ENCODE measurements at places on chromosomes 5 and 9.
A peak's percentile ranks its signal among the peaks of the same experiment; 100 is the strongest.

DNA sequence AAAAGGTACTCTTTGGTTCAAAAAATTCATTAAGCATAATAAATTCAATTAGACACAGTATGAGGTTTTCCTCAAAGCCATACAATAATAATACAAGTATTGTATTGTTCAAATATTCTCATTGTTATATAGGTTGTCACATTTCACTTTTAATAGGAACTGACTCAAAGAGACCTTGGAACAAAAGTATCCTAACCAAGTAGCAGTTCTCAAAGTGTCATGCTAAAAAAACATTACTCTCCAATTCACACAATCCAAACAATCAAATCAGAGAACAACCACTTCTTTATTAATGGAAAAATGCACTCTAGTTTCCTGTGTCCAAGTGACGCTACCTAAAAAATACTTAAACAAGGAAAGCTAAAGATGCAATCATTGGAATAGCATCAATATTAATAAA, 115.4 kb downstream of the DENND1A start:
- no peak for DNase-seq

DNA sequence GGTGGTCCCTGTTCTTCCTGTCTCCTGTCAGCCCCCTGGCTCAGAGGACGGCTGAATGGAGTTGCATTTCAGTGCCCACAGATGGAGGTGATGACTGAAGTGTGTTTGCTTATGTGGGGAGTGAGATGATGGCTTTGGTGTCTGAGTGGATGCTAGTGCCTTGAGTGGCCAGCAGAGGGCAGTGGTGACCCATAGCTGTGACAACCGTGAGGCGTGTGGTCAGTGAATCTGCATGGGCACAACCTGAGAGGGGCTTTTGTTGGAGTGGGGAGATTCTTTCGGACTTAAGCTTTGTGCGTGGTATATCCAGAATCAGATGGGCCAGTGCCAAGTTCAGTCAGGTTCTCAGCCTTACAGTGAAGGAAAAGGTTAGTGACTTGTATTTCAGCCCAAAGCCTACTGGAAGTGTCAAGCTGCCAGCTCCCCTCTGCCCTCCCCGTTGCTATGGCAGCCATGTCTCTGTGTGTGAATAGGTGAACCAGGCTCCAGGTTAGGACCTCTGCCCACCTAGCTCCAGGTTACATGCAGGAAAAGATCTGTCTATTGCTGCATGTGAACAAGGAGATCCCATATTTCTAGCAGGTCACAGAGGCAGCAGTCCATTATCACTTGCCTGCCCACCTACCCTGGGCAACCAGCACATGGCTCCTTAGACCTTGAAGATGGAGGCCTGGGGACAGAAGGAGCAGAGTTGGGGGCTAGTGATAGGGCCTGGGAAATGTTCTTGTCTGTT, 14.7 kb upstream of the CXXC5 start:
- DNase-seq: peak; percentile 46

DNA sequence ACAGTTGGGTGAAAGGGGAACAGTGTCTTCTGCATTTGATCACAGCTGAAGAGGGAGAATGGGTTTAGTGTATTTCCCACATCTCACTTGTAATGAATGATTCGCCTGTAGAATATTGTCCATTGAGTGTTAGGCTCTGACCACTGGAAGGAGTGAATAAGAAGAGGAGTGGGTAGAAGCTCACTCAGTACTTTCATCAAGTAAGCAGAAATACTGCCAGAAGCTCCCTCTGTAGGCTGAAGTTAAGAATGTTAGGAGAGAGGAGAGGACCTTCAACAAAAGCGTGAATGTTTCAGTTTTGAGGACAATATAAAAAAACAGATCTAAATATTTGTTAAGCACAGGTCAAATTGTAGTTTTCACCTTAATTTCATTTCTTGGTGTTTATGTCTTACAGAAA, 27.5 kb downstream of the FSD1L start:
- DNase-seq: no peak

- DNase-seq: no peak
Observed at GRCh38 chr9:132327537-132327936, 27.2 kb downstream of the SETX start.

- DNase-seq: no peak
Observed at GRCh38 chr5:180311216-180311615, 19.3 kb upstream of the MAPK9 start.

- DNase-seq: no peak
Observed at GRCh38 chr9:129932303-129933151, 97.3 kb downstream of the USP20 start.

GRCh38 chr5:81080809-81081460, 120.8 kb downstream of the RASGRF2 start:
- DNase-seq: no peak

- DNase-seq: no peak
Observed at GRCh38 chr5:11148810-11149539, 387.9 kb upstream of the DAP start.

DNA sequence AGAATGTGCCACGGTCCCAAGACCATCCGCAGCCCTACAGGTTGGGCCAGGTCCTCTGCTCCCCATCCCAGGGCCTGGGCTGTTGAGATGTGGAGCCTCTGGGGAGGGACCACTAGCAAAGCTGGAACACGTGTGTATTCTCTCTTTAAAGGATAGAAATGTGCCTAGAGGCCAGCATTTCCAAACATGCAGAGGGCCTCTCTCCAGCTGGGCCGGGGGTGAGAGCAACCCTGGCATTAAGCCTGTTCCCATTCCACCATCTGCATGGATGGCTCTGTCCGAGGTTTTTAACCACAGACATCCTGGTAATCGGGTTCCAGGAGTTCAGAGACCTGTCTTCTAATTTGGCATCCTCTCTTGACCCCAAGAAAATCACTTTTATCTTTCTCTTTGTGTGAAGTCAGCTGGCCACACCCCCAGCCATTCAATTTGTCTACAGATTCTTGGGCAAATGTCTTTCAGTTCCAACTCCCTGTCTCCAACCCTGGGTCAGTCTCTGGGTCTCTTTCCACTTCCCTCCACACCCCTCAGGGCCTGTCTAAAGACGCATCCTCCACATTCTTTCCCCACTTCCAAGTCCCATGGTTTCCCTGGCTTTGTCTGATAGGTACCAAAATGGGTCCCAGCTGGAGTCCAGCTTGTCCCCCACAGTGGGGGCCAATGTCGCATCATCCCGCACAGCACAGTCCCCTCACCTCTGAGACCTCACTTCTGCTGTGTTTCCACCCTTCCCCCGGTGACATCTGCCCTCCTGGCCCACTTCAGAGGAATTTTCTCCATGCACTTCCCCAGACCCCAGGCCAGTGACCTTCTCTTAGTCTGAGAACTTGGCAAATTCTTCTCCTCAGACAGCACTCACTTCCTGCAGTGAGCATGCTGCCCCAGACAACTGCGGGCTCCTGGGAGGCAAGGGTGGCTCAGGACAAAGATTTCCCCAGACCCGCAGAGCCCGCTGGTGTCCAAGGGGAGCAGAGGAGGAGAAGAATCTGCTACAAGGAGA, 56.8 kb downstream of the PTPDC1 start:
- no peak for DNase-seq

DNA sequence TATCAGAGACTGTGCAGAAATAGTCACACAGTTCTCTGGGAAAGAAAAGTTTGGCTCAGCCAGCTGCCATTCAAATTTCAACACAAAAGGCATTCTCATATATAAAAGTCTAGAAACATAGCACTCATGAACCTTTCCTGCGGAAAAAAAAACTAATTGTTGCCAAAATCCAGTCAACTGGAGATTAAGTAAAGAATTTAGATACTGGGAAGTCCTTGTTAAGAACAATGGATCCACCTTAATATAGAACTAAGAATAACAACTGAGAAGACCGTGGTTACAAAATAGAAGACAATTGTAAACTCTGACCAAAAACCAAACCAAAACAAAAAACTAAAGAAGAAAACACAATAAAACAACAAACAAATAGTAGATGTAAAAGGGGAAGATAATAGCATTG, 238.8 kb upstream of the PCSK5 start:
- no peak for DNase-seq

DNA sequence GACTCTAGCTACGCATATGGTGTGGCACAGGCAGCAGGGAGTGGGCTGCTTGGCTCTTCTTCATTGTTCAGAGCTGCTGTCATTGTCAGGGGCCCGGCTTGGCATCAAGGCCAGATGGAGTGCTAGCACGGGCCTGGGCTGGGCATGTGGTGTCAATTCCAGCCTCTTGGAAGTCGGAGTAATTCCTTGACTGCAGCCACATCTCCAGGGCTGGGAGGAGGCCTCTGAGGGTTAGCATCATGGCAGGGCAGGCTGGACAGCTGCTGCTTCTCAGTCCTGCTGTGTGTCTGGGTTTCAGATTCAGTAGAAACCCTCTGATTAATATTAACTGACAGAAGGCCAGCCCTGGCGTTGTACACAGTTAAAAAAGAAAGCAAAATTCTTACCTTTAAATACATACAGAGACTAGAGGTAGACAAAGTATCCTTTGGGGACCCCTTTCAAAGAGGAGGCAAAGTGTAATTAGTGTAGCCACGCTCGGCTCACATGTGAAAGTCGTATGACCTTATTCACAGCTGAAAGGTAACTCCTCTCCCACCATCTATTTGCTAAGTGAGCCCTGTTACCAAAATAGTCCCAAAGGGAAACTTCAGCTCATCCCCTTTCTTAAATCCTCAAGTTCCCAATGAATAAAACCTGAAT, 126.4 kb downstream of the DOCK2 start:
- no peak for DNase-seq

- DNase-seq: no peak
Observed at GRCh38 chr9:99833735-99834134, 12.1 kb downstream of the NR4A3 start.

GRCh38 chr9:108960331-108960730, 26.1 kb downstream of the ABITRAM start:
- no peak for DNase-seq

DNA sequence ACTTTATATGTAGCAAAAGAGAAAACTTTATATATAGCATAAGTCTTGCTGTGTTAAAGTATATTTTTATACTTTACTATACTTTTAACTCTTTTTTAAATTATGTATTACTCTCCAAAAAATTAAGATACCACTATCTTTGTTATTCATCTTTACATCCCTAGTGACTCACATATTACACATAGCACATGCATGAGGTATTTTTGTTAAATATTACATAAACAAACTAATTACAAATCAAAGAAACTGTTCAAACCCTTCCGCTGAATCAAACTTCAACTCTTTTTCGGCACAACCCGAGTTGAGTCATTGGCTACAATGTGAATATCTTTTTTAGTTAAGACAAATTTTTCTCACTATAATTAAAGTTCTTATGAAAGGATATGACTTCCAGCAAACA, 32.1 kb downstream of the NADK2 start:
- no peak for DNase-seq

DNA sequence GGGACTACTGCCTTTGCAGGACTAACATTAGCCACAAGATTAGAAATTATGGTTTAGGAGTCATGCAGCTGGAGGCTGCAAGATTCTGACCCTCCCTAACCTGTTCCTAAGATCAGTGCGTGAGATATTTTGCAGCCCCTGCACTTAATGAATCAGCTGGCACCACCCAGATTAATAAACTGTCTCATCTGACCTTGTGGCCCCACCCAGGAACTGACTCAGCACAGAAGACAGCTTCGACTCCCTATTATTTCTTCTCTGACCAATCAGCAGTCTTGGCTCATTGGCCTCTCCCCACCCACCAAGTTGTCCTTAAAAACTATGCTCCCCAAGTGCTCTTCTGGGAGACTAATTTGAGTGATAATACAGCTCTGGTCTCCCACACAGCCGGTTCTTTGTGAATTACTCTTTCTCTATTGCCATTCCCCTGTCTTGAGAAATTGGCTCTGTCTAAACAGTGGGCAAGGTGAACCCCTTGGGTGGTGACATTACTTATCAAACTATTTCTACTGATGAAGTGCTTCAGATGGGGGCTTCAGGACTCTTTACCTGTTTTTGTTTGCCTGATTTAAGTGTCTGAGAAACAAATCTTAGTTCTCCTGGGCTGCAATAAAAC, 17.0 kb downstream of the CTSL start:
- DNase-seq: no peak

GRCh38 chr9:2725898-2726649, 8.8 kb downstream of the KCNV2 start:
- no peak for DNase-seq

GRCh38 chr9:32455738-32456137, 70.3 kb downstream of the RIGI start:
- no peak for DNase-seq

- no peak for DNase-seq
Observed at GRCh38 chr9:115398313-115398650, 280.3 kb upstream of the TNC start.

Data from activated naive CD4-positive, alpha-beta T cell (primary cell).